Spleen (tissue), 13 donors: ENCODE measurements at places on chromosomes 1 and 21. TPM values are rescaled to one million over a fixed set of nuclear protein-coding genes. Genes with fewer than 3 reads are reported as not detected.

DNA sequence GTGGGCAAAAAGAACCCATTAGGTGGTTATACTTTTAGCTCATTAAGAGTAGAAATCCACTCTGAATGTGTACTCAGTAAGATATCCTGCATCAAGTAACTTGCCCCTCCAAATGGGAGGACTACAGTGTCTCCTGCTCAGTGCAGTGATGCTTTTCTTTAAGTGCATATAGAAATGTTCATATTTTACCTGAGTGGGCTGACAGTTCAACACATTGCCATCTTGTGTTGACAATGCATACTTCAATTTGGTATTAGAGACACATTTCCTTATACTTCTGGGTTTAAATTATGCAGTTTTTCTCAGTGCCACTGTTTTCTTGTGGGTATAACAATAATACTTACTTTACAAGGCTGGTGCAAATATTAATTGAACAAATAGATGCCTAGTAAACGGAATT is 318.6 kb upstream of the TMPRSS15 start:
- no peak overlapping the region for H3K4me3 ChIP-seq
- H3K27me3 ChIP-seq, result no peaks in the 10 kb centered on the region
- H3K4me1 ChIP-seq, result no peaks in the 10 kb centered on the region
- no peaks in the 10 kb centered on the region for H3K36me3 ChIP-seq
- DNase-seq, result no peak

GRCh38 chr1:195851016-195851601 is 757.1 kb downstream of the KCNT2 start:
- DNase-seq, result no peak
- H3K36me3 ChIP-seq, result no peaks in the 10 kb centered on the region
- H3K4me1 ChIP-seq, result no peaks in the 10 kb centered on the region
- H3K27me3 ChIP-seq, result no peaks in the 10 kb centered on the region

CD1B gene
- total RNA-seq, result 0.36 TPM

NBPF10 gene
- 4.1 TPM for total RNA-seq
